ENCODE measurements at places on chromosomes 11 and 22.

GRCh38 chr11:60739114-60739513 lies 14.6 kb downstream of the MS4A18 start:
- no peak for DNase-seq

- DNase-seq = no peak
Observed at GRCh38 chr22:22711532-22711913, 67.1 kb downstream of the GGTLC2 start.

DNA sequence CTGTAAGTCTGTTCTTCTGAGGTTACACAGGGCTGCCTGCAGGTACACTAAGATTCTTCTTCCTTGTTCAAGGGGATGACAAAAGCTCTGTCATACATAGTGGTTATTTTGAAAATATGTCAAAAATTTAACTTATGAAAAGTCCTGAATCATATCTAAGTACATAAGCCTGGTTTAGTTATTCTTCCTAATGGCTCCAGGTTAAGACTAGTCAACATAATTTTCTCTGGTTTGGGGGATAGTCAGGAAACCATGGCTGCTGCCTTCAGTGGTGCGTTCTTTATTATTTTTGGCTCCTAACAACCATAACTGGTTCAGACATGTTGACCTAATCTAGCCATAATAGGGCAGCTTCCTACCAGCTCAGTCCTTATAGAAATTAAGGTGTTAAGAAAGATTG lies 257.4 kb upstream of the DDI1 start:
- DNase-seq = no peak

DNA sequence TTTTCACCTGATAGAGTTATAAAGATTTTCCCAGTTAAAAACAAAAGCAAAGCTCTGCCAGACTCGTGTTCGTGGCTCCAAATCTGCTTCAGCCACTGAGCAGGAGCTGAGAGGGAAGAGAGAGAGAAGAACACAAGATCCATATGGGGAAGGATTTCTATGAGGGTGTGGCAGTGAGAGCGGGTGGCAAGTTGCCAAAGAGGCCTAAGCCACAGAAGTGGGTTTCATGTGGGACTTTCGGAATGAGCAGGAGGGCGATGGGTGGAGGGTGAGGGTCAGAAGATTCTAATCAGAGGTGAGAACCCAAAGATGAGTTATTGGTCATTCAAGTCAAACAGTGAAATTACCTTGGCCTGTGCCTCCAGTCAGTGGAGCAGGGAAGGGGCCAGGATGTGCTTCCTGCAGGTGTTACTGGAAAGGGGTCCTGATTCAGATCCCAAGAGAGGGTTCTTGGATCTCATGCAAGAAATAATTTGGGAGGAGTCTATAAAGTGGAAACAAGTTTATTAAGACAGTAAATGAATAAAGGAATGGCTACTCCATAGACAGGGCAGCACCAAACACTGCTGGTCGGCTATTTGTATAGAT lies 40.5 kb upstream of the TOP3B start:
- no peak for DNase-seq

- DNase-seq = peak; percentile 90
Observed at GRCh38 chr22:46259374-46259773, 3.8 kb downstream of the PKDREJ start.

- peak; percentile 87 for DNase-seq
Observed at GRCh38 chr11:107041088-107041444, 22.8 kb upstream of the GUCY1A2 start.

- DNase-seq = no peak
Observed at GRCh38 chr11:59144096-59144495, 1.4 kb downstream of the FAM111A start.

GRCh38 chr22:46021577-46021976 lies 44.6 kb upstream of the WNT7B start:
- DNase-seq = no peak

DNA sequence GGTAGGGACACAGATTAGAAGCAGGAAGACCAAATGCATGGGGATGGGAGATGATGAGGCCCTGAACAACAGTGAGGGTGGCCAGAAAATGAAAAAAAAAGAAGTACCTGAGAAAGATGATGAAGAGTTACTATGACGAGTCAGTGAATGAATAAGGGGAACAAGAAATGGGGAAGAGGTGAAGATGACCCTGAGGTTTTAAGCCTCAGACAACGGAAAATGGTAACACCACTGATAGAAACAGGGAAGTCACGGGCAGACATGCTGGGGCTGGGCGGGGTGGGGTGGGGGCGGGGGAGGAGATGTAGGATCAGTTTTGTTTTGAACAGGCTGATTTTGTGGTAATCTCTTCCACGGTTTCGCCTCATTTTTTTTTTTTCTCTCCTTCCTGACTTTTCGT lies 205.1 kb upstream of the CADM1 start:
- DNase-seq = peak; percentile 98

DNA sequence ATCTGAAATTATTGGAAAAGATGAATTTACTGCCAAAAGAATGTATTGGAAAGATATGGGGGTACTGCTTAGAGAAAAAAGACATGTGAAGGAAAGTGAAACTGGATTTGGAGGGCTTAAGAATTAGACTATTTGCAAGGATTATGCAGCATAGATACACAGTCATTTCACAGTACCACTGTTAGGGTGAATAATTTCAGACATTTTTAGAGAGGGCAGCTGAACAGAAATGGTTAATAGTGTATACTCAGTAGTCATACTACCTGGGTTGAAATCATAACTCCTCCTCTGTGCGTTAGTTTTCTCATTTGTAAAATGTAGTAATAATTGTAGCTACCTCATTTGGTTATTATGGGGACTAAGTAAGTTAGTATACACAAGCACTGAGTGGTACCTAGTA lies 33.0 kb downstream of the GAS2 start:
- no peak for DNase-seq

DNA sequence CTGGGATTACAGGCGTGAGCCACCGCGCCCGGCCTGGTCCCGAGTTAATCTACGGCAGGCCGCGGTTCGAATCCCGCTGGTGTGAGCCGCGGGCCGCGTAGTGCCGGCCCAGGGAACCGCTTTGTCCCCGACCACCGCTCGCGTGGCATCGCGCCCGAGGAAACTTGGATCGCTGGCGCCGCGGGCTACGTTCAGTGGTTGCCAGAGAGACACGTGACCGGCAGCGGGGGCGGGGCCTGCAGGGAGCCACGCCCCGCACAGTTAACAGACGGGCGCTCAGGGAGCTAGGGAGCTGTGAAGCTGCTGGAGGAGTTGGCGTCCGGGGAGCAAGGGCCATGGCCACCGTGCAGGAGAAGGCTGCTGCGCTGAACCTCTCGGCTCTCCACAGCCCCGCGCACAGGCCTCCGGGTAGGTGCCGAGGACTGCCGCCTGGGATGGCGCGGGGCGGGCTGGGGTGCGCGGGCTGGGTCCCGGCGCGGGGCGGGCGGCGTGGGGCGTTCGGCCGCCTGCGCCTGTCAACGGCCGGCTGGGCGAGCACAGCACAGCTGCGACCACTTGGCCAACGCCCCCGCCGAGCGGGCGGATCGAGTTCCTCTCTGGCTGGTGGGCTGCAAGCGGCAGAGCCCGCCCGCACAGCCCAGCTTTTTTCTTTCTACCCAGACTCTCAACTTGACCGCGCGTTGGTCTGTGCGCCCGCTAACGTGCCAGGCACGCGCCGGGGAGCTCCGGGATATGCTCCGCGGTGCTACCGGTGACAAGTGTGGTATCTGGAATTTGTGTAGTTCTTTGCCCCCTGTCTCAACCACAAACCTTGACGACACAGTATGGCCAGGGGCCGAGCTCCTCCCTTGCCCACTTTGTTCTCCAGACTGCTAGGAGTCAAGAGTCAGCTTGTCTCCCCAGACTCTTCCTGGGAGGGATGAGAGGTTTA lies at the start of gene DEPDC7:
TSS of gene DEPDC7 (plus strand) at position 258 of the 931 bp plus-strand sequence. CDS start at position 336, 78 bp downstream.
- peak; percentile 76 for DNase-seq

DNA sequence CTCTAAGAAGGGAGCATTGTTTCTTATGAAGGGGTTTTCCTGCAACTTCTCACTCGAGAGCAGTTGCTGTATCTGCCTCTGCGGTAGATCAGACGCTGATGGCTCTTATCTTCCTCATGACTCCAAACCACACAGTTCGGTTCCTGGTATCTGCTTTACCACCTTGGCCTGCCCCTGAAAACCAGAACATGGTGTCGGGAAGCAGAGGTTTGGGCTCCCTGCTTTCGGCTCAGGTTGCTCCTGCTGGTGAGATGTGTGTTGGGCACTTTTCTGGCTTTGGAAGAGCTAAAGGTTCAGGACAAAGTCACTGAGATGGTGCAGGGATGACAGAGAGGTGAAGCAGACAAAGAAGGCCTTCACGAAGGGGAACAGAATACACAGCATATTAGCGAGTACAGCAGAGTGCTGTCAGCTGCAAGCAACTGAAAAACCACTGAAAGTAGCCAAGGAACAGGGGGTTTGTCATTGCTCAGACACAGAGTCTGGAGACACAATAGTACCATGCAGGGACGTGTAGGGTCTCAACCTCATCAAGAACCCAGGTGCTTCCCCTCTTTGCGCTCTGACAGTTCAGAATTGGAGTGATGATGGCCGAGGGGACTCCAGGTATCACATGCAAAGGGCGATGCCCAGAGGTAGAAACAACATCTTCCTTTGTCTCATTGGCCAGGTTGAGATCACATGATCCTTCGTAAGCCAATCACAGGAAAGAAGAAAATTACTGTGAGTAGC lies 11.9 kb upstream of the CSF2RB start:
- peak; percentile 64 for DNase-seq

GRCh38 chr22:46747646-46748045 lies 9.6 kb upstream of the CERK start:
- no peak for DNase-seq

- no peak for DNase-seq
Observed at GRCh38 chr22:20582520-20583361, 75.3 kb downstream of the MED15 start.

- DNase-seq = peak; percentile 41
Observed at GRCh38 chr22:22802339-22802970, 85.2 kb upstream of the IGLL5 start.

GRCh38 chr22:28128827-28129226 lies 209.8 kb upstream of the PITPNB start:
- no peak for DNase-seq

All from MV-4-11 (cell line).